Panc1 (cell line): ENCODE measurements at places on chromosomes 5 and 9.

DNA sequence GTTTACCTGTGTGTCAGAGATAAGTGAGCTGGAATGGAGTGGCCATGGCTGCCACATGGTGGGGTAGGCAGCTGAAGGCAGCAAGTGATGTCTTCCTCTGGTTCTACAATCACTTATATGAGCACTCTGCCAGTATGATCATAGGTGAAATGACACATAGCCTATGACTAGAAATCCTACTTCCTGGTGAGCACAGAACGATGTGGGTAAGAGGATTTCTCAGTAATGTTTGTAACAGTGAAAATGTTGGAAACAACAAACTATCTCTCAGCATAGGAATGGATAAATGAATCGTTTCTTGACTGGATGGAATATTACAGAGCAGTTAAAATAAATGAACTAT, 187.0 kb upstream of the S1PR3 start:
- no peak for DNase-seq

DNA sequence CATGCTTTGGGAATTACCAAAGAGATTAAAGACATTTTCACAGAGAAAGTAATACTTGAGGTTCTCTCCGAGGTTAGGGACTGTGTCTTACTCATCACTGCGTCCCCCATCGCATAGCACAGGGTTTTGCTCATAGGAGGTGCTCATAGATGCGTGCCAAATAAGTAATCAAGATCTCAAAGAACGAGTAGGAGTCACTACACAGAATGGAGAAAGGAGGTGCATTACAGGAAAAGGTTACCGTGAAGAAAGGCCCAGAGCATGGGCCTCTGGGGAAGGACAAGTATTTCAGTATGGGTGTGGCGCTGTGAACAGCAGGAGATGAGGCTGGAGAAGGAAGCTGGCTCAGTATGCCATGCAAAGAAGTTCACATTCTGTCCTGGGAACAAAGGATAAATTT, 182.4 kb downstream of the ACTL7B start:
- DNase-seq: no peak

- no peak for DNase-seq
Observed at GRCh38 chr5:54769746-54770145, 215.6 kb downstream of the ESM1 start.

- DNase-seq: no peak
Observed at GRCh38 chr9:5510360-5510931, at the start of gene PDCD1LG2. PDCD1LG2 (plus strand) TSS chr9:5510531; CDS start chr9:5522547, 12,016 bp downstream.

DNA sequence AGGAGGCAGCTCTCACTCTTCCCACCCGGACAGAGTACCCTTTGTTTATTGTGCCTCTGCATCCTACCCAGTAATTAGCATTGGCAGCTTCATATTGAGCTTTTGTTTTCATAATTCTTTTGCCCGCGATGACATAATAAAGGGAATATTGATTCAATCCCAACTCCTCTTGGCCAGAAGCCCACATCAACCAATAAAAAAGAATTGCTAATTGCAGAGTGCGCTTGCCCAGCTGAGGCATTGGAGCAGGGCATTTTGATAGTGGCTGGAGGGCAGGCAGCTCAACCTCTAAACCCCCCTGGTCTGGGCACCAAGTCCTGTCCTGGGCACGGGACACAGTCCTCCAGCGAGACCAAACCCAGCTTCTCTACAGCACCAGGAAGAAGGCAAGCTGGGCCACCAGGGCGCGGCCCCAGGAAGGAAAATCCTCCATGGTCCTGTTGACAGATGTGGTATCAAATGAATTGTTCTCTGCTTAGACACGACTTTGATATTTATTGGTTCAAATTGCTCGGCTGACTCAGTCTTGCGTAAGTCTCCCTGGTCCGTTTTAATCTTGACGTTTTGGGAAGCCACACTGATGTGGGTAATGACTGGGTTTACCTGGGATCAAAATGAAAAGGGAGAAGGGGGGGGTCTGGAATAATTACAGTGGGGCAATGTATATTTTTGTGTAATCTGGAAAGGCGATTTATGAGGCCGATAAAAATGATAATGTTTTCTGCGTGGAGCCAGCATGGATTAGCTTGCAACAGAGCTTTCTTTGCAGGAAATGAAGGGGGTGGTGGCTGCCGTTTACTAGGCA, 220.7 kb upstream of the MSX2 start:
- DNase-seq: peak; percentile 65

DNA sequence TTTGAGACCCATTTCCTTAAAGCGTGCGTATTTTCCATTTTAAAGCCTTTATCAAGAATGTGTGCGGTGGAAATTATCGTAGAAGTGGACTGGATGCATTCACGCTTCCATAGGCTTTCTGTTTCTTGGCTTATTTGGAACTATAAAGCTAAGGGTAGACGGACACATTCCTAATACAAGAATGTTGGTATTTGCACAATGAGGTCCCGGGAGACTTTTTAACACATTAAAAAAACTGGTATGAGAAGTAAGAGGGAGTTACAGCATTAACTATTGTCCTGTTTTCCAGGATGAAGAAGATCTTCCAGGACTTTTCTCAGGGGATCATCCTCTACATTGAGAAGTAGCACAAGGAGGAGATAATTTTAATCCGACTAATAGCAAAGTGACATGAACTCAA, 653.0 kb downstream of the MTRR start:
- DNase-seq: no peak
